ENCODE measurements at places on chromosomes 5 and 9.
A peak's percentile ranks its signal among the peaks of the same experiment; 100 is the strongest.

DNA sequence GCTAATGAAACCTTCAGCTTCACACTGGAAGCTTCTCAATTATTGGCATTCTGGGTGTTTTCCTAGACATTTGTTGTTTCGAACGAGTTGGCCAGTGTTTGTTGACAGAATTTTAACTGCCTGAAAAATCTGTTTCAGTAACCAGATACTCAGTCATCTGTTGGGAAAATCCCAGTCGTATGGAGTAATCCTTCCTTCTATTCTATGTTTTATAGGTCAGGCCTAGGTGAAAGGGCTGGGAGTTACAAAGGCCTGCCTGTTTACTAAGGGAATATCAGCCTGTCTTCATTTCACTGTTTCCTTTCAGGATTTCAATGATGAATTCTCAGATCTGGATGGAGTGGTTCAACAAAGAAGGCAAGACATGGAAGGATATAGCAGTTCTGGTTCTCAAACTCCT, 59.9 kb downstream of the GRAMD2B start:
- no peak for DNase-seq
- H3K4me1 ChIP-seq, result no peaks in the 10 kb centered on the region
- H3K27ac ChIP-seq, result no peak overlapping the region
- H3K27me3 ChIP-seq, result no peaks in the 10 kb centered on the region
- H3K36me3 ChIP-seq, result peaks cover 43% of the 10 kb centered on the region

GRCh38 chr5:180069589-180070247, 1.8 kb downstream of the RNF130 start:
- peak overlapping the region; percentile 89 for H3K4me3 ChIP-seq
- H3K36me3 ChIP-seq, result no peaks in the 10 kb centered on the region
- peak overlapping the region; percentile 74 for H3K27ac ChIP-seq

GRCh38 chr5:157326440-157327005, 60.6 kb downstream of the CYFIP2 start:
- no peaks in the 10 kb centered on the region for H3K27me3 ChIP-seq
- peaks cover 6% of the 10 kb centered on the region for H3K4me1 ChIP-seq
- peak overlapping the region; percentile 24 for H3K27ac ChIP-seq

- DNase-seq, result no peak
- no peaks in the 10 kb centered on the region for H3K27me3 ChIP-seq
- no peaks in the 10 kb centered on the region for H3K36me3 ChIP-seq
- no peak overlapping the region for H3K4me3 ChIP-seq
- no peak overlapping the region for H3K27ac ChIP-seq
Observed at GRCh38 chr5:125181159-125181558, 434.7 kb upstream of the ZNF608 start.

DNA sequence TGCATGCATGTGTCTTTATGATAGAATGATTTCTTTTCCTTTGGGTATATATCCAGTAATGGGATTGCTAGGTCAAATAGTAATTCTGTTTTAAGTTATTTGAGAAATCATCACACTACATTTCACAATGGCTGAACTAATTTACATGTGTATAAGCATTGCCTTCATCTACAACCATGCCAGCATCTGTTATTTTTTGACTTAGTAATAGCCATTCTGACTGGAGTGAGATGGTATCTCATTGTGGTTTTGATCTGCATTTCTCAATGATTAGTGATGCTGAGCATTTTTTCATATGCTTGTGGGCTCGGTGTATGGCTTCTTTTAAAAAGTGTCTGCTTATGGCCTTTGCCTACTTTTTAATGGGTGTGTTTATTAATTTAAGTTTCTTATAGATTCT, 102.3 kb upstream of the CCDC112 start:
- H3K36me3 ChIP-seq, result no peaks in the 10 kb centered on the region
- H3K4me3 ChIP-seq, result no peak overlapping the region
- no peaks in the 10 kb centered on the region for H3K4me1 ChIP-seq

- H3K36me3 ChIP-seq, result peaks cover 6% of the 10 kb centered on the region
- H3K27ac ChIP-seq, result no peak overlapping the region
- peaks cover 29% of the 10 kb centered on the region for H3K4me1 ChIP-seq
- peaks cover 35% of the 10 kb centered on the region for H3K27me3 ChIP-seq
Observed at GRCh38 chr9:124766815-124767554, 4.1 kb downstream of the NR6A1 start.

GRCh38 chr9:15578714-15579113, 25.9 kb downstream of the CCDC171 start:
- no peak for DNase-seq
- no peaks in the 10 kb centered on the region for H3K36me3 ChIP-seq
- no peak overlapping the region for H3K27ac ChIP-seq
- H3K4me3 ChIP-seq, result no peak overlapping the region
- H3K27me3 ChIP-seq, result no peaks in the 10 kb centered on the region

- peak; percentile 57 for DNase-seq
- peaks cover 21% of the 10 kb centered on the region for H3K4me1 ChIP-seq
- no peak overlapping the region for H3K4me3 ChIP-seq
- H3K27me3 ChIP-seq, result peaks cover 11% of the 10 kb centered on the region
- peaks cover 33% of the 10 kb centered on the region for H3K36me3 ChIP-seq
Observed at GRCh38 chr5:317086-317811, 4.3 kb upstream of the AHRR start.

Data from activated B cell treated with CpG ODN at 0.5 μM for 24 hours (primary cell).